Fibroblast of upper back skin (primary cell): ENCODE measurements at places on chromosomes 1 and 21.
A peak's percentile ranks its signal among the peaks of the same experiment; 100 is the strongest.

- peak; percentile 28 for DNase-seq
Measured at GRCh38 chr1:223244366-223245103, 101.5 kb upstream of the TLR5 start.

DNA sequence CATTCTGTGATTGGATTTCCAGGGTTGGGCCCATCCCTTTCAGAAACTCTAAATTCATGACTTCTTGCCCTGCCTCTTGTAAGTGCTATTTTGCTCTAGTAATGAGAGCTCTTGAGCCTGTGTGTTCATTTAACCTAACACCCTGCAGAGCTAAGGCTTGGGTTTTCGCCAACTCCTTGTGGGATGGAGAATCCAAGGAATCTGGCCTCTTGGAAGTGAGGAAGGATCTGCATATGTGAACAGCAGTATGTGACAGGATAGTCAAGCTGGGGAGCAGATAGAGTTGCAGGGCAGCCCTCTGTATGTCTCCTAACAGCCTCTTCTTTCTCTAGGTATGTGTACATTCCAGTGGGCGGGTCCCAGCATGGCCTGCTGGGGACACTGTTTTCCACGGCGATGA lies 258.9 kb downstream of the HHAT start:
- DNase-seq, result peak; percentile 93

DNA sequence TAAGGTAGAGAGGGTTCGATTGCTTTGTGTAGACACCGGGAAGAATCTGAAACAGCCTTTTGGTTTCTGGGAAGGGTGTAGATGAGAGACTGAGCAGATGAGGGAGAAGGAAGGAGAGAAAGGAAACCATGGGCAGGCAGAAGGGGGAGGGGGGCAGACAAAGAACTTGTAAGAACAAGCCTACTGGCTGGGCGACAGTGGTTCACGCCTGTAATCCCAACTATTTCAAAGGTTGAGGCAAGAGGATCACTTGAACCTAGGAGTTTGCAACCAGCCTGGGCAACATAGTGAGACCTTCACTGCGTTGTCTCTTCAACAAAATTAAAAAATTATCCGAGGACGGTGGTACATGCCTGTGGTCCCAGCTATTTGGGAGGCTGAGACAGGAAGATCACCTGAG lies 106.2 kb downstream of the TM2D1 start:
- DNase-seq, result no peak

DNA sequence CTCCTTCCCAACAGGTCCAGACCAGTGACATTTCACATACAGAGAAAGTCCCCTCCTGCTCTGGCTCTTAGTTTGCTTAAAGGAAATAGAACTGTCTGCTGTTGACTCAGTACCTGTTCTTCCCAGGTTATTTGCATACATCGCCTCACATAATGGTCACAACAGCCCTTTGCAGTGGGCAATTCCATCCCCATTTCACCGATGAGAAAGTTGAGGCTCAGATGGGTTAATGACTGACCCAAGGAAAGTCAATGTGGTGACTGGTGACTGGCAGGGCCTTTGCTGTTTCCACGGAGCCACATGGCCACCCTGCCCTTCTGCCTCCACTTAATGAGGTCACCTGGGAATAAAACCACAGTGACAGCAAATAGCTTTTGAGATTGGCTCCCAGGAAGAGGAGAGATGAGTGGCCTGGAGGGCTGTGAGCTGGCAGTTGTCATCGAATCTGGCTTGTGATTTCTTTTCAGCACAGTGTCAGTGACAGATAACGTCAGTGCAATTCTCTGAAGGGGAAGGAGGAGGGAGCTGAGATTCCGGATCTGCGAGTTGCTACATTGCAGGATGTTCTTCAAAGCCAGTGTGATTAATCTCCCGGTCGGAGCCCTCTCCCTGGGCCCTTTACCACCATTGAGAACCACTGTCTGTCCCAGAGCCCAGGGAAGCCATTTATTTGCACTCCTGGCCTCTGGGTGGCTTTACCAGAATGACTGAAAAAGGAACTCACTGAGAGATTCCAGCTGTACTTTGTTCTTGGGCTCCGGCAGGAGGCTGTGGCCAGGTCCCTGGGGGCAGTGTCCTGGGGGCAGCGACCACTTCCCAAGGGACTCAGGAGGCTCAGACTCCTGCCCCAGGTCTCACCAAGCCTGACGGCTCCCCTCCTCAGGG lies 117.2 kb downstream of the CNIH3 start:
- DNase-seq, result peak; percentile 33

GRCh38 chr1:100955322-100955721 lies 59.4 kb downstream of the SLC30A7 start:
- DNase-seq, result peak; percentile 92

DNA sequence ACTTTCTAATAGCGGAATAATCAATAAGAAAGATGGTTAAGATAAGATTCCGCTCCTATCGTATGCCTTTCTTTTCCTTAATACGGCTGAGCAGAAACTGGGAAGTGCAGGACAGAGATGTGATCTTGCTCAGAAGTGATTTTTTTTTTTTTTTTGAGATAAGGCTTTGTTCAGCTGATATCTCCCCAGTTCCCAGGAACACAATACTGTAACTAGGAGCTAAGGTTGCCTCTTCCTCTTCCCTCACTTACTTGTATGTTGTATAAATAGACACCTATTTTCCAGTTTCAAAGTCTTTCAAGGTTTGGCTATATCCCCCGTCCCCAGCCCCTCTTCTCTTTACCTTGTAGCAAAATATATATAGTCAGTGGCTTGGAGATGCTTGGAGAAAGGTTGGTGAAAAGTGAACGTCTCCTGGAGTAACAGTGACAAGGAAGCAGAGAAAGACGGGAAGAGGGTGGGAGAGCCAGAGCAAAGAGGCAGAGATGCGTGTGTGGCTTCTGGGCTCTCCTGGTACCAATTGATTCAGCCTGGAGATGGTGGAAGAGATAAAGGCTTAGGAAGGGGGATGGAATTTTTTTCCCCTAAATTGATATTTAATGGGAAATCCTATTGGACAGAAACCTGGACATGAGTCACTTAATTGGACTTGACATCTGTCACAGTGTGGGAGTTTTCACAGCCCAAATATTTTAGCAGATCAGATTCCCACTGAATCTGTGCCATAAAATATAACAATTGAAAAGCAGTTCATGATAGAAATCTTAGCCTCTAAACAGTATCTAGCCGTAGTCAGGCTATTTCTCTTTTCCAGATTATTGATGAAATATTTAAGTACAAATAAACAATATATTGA lies at the start of gene NHLH2:
NHLH2 (minus strand) TSS at position 522 of the 856 bp plus-strand sequence. CDS start 2,754 bp downstream, outside the sequence.
- DNase-seq, result no peak

- peak; percentile 23 for DNase-seq
Measured at GRCh38 chr1:173862769-173863223, 5.0 kb downstream of the GAS5 start.

DNA sequence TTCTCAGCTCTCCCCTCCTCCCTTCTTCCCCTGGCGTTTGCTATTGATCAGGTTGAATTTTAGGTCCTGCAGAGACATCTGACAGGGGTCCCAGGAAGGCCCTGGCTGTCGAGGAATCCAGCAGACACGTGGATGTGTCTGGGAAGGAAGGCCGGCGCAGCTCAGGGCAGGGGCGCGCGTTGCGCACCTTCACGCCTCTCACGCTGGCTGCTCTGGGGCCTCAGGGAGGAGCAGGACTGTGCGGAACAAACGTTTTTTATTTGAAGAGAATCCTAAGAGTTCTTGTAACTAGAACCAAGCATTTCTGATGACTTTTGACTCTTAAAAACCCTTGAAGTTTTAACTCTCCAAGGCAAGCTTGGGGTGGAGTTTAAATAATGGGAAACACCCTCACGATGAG lies 54.2 kb downstream of the SLC37A1 start:
- DNase-seq, result no peak
